Stimulated activated naive CD8-positive, alpha-beta T cell treated with anti-CD3 and anti-CD28 coated beads, Interleukin-15, amount 100 ng/mL, for 72 hours (primary cell): ENCODE measurements at places on chromosomes 6 and 20.
A peak's percentile ranks its signal among the peaks of the same experiment; 100 is the strongest.

DNA sequence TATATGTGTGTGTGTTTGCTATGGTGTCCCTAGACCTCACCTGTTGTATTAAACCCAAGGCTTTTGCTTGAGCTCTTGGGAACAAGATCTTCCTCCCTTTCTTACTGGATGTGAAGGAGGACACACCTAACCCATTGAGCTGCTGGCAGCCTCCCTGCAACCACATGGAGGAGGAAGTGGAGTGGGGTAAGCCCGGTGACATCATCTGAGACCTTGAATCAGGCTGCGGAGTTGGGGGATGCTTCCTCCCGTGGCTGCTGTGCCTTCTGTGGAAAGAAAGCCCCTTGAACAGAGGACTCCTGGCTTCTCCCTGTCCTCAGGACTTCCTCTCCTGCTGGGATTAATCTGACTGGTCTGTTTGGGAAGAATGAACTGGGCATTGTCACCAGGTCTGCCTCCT is 3.3 kb downstream of the CST11 start:
- DNase-seq: no peak

GRCh38 chr6:5132731-5133130 is 47.6 kb downstream of the PPP1R3G start:
- no peak for DNase-seq

DNA sequence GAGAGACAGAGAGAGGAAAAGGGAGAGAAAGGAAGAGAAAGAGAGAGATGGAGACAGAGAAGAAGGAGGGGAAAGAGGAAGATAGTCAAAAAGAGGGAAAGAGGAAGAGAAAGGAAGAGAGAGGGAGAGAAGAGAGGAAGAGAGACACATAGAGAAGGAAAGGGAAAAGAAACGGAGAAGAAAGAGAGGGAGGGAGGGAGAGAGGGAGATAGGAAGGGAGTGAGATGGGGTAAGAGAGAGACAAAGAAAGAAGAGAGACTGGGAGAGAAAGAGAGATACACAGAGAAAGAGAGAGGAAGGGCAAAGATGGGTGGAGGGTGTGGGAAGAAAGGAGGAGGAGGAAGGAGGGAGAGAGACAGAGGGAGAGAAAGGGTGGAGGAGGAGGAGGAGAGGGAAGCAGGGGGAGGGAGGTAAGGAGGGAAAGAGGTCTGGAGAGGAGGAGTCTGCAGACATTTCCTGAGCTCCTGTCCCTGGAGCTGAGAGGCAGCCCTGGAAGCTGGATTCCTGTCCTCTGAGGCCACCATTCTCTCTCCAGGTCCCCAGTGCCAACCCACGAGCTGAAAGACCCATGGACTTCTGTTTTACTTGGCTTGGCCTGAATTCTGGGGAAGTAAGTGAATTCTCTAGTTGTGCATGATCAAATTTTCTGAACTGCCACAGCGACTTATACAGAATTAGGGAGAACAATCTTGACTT is 9.9 kb downstream of the FOXF2 start:
- DNase-seq: no peak

GRCh38 chr6:130202782-130203181 is 20.0 kb downstream of the SAMD3 start:
- no peak for DNase-seq

GRCh38 chr6:108557494-108558371 is 3.0 kb upstream of the FOXO3 start:
- peak; percentile 55 for DNase-seq

- DNase-seq: no peak
Measured at GRCh38 chr6:35970181-35970580, 49.3 kb upstream of the SRPK1 start.

- DNase-seq: no peak
Measured at GRCh38 chr6:160394654-160395035, 46.5 kb downstream of the SLC22A3 start.

DNA sequence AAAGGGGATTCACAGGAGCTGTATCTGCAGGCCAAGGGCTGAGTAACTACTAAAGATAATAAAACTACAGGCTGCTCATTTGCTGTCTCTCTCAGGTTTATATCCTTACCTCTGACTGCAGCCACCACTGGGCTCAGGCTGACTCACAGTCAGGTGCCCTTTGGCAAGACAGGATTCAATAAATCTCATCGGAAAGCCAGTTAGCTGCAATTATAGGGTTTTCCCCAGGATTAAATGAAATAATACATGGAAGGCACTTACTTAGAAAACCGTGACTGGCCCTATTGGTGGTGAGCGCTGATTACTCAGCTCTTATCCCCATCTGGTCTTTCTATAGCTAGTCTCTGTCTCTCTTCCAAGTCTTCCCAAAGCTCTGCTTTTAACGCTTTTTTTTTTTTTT is 26.4 kb downstream of the RMND1 start:
- no peak for DNase-seq

DNA sequence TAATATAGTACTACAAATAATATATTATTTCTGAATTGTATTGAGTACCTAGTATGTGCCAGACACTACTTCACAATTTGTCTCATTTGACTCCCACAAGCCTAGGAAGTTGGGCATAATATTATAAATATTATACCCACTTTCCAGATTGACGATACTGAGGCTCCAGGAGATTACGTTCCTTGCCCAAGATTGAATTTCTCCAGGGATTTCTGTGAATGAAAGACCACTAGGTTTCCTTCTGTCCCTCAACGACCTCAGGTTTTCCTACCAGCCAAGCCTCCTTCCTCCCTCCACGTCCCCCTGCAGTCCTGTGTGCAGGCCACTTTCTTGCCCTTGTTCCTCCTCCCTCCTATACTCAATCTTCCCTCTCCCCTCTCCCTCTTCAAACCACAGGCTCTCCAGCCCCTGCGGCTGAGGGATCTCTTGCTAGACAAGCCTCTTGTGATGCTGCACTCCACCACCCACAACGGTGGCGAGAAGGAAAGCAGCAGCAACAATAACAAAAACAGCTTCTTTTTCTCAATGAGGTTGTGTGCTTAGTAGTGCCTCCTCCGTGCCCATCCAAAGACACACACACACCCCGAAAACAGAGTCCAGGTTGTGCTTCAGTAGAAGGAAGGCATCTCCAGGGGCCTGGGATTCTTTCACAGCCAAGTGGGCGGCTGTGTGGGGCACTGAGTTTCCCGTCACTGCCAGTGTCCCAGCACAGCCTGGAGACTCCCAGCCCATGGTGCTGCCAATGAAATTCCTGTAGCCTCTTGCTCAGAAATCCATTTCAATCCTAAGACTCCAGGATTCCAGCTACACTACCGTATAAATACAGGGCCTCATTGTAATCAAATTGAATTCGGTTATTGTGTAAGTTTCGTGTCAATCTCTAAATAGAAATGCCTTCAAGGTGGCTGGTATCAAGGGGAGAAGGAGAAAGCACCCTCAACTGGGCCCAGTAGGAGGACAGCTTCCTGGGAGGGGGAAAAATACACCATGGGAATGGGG is 94.4 kb downstream of the NCR2 start:
- DNase-seq: no peak

DNA sequence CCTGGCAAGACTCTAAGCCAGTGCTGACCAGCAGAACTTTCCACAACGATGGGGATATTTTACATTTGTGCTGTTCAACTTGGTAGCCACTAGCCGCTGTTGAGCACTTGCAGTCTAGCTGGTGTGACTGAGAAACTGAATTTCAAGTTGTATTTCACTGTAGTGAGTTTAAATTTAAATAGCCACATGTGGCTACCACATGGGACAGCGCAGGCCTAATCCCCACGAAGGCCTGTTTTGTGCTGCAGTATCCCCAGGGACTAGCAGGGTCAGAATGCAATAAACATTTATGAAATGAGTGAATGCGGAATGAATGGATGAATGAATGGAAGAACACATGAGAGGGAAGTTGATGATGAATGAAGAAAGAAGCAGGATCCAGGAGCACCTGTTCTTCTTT is 115.8 kb downstream of the TRERF1 start:
- DNase-seq: no peak

GRCh38 chr6:38584731-38585130 is 55.0 kb downstream of the BTBD9 start:
- no peak for DNase-seq

DNA sequence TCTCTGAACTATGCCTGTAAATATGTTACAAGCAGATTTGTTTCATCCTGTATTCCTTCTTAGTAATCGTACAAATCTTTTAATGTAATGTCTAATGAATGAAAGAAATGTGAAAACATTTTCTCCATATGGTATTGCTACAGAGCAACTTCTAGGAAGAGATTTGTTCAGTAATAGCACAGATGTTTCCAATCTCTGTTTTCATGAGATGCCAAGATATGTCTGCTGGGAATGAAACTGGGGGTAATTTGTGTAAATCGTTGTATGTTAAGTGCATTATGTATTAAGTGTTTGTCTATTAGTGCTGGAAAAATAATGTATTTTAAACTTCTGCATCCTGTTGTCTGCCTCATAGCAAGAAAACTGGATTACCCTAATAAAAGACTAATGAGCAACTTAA is 722.2 kb upstream of the EYS start:
- no peak for DNase-seq

- no peak for DNase-seq
Measured at GRCh38 chr6:16630026-16630643, 131.1 kb downstream of the ATXN1 start.

DNA sequence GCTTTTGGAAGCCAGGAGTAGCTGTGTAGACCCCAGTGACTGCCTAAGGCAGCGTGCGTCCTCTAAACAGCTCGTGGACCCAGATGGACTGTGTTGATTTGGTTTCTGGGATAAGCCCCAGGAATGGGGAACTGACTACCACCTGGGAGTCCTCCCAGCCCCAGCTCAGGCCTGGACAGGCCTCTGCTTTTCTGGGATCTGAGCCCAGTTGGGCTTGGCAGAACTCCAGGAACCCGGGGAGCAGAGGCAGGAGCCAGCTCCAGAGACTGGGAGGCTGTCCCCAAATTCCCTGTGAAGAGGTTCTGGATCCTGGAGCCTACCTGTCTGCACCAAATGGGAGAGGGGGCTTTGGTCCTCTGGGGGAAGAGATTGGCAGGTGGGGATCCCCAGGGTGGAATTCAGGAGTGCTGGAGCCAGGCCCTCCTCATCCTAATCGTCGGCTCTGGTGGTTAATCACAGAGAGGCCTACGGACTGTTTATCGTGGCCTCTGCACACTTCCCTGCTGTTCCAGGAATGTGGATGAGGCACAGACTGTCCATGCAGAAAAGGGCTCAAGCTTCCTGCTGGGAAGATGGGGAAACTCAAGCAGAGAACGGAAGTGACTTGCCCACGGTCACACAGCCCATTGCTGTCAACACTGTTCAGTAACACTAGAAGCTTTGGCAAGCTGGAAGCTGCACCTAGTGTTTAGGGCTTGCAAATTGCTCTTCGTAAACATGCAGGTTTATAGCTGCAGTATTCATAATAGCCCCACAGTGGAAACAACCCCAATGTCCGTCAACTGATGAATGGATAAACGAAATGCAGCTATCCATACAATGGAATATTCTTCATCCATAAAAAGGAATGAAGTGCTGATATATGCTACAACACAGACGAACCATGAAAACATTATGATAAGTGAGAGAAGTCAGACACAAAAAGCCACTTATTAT is 100.6 kb downstream of the KCNB1 start:
- no peak for DNase-seq

- DNase-seq: no peak
Measured at GRCh38 chr6:156963712-156964700, 186.8 kb downstream of the ARID1B start.

DNA sequence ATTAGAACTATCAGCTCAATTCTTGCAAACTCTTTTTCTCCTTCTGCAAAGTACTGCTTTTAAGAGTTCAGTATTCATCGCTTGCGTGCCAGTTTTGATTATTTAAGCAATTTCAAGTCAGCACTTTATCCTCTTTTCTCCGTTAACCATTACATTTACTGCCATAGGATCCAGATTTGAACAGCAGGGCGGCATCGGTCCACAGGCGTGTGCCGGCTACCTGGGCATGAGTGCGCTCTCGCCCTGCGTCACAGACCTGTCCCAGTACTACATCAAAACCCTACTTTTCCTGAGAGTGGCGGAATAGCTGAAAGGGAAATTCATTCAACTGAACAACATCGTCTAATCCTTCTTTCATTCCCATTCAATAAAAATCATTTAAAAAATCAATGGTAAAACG is 53.4 kb downstream of the MYLK4 start:
- no peak for DNase-seq

DNA sequence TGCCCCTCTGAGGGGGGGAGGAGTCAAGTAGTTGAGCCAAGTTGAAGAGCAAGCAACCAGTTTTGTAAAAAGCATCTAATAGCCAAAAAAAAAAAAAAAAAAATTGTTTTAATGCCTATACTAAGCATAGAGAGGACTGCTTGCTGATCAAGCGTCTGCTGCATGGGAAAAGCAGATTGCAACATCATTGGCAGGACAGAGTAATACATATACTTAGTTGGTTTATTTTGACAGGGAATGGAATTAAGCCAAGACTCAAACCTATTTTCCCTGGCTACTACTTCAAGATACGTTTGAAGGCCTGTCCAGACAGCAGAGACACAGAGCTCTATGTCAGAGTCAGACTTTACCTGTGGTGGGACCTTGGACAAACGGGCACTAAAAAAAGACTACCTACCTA is 120.5 kb downstream of the RTN4IP1 start:
- no peak for DNase-seq

- DNase-seq: no peak
Measured at GRCh38 chr6:146029573-146030184, 817 bp downstream of the GRM1 start.

DNA sequence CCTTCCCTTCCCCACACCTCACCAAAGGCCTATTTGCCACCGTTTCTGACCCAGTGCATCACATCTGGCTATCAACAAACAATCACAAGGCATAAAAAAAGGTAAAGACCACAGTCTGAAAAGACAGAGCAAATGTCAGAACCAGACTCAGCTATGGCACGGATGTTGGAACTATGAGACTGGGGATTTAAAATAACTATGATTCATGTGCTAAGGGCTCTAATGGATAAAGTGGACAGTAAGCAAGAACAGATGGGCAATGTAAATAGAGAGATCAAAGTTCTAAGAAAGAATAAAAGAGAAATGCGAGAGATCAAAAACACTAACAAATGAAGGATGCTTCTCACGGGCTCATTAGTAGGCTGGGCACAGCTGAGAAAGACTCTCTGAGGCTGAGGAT is 99.5 kb downstream of the LAMP5 start:
- DNase-seq: no peak

- no peak for DNase-seq
Measured at GRCh38 chr6:16184129-16184528, 54.3 kb upstream of the GMPR start.

DNA sequence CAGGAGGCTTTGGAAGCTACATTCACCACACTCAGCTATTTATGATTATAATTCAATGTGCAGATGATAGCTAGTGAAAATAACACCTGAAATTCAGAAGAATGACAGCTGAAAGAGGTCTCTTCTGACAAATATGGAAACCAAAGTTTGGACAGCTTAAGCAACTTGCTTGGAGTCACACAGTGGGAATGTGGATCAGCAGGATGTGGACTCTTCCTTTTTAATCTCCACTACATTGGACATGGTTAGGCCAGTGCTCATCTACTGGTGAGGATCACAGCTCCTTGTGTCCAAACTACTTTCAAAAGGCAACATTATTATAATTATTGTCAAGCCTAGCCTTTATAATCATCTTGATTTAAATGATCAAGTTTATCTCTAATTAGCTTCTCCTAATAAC is 10.4 kb downstream of the TRAPPC3L start:
- DNase-seq: no peak
